ENCODE measurements at places on chromosomes 4 and X.

GRCh38 chr4:84277923-84278322 lies 221.2 kb downstream of the NKX6-1 start:
- DNase-seq = no peak

DNA sequence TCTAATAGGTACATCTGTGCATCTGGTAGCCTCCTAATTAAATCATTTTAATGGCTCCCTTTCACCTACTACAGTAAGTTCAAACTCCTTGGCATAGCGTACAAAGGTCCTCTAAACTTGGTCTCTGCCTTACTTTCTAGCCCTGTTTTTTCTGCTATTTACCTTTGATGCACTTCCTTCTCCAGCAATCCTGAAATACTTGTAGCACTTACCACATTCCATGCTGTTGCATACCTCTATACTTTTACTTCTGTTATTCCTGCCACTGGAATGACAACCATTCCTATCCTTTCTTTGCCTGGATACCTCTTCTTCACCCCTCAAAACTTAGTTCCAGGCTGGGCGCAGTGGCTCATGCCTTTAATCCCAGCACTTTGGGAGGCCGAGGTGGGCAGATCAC lies 56.6 kb upstream of the LHFPL1 start:
- no peak for DNase-seq

DNA sequence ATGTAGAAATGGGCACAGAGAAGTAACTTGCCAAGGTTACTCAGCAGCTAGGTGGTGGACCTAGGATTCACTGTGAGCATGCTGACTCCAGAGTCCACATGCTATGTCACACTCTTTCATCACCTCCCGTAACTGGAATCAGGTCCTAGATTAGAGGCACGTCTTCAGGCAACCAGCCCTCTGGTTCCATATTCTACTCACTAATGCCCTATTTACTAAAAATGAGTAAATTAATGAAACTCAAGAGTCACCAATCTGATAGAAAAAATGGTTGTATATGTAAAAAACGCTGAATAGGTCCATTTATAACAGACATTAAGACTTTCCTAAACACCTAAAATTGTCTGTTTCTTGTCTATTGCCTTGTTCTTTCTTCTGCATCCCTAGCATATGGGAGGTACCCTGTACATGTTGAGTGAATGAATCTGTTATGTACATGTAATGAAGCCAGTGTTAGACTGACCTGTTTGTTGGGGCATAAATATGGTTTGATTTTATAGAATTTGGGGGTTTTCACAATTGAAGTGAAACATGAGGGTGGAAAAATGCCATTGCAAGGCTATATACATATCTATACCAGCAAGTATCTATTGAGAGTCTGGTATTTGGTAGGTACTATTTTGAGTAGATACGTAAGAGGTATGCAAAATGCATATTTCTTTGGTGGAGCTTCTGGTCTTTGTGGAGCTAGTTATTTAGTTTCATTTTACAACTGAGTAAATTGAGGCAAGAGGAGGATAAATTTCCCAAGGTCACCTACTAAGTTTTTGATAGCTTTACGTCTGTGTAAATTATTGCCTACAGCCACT lies 7.5 kb upstream of the RUFY3 start:
- no peak for DNase-seq

DNA sequence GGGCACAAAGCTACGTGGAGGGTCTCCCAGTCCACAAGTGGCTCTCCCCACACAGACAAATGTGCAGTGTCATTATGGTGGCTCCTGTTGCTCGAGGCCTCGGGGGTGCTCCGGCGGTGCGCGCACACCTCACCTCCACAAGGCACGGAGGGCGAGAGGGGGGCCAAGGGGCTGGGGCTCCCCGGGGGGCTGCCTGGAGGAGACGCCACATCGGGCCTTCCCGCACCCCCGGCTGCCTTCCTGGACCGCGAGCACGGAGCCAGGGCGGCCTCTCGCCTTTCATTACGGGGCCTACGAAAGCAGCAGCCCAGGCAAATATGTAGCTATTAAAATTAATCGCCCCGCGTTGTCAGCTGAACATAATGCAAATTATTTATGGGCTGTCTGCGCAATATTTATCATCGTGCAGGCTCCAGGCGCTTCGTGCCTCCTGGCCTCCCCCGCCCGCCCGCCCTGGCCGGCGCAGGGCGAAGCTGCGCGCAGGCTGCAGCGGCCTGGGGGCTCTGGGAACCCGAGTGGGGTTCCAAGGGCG lies 70.8 kb upstream of the BCOR start:
- no peak for DNase-seq

DNA sequence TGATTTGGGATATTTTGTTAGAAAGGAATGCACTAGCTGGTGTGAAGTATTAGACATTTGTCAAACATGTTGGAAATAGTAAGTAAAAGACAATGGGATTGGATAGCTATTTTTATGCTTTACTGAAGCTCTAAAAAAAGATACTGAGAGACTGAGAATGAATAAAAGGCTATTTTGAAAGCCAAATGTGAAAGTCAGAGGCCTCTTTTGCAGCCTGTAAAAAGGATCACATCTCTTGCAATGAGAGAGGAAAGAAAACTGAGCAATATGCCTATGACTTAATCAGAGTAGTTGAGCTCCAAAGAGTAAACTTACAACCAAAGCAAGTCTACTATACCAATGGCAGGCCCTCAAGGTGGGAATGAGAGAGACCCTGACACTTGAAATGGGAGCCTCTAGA lies 212.6 kb upstream of the LCORL start:
- no peak for DNase-seq

DNA sequence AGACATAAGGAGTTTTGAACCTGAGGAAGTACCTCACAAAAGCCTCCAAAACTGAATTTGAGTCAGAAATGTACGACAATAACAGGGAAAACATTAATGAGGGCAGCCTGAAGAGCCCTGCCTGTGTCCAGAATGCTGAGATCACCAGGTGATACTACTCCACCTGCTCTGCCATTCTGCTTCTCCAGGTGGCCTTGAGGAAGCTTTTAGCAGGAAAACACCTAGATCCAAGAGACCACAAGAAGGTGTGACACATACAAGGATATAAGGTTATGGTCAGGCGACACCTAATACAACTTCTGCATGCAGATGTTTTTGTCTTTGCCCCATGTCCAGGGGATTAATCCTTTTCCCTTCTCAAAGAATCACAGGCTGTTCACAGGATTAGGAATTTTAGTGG lies 15.3 kb downstream of the SOWAHB start:
- DNase-seq = no peak

DNA sequence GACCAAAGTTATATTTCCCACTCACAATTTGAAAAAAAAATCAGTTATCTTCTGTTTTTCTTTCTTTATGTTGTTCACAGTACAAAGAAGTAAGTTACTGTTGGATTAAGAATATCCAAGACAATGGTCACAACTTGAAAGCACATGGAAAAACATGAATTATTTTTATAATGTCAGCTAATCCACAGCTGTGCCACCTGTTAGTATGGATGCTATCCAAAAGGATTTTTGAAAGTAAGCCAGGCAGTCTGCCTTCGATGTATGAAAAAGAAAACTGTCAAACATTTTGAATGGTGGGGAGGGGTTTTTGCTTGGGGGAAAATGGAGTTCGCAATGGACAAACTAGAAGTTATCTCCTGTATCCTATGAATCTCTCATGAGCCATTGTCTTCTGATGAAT lies 6.2 kb downstream of the GPM6A start:
- DNase-seq = no peak

DNA sequence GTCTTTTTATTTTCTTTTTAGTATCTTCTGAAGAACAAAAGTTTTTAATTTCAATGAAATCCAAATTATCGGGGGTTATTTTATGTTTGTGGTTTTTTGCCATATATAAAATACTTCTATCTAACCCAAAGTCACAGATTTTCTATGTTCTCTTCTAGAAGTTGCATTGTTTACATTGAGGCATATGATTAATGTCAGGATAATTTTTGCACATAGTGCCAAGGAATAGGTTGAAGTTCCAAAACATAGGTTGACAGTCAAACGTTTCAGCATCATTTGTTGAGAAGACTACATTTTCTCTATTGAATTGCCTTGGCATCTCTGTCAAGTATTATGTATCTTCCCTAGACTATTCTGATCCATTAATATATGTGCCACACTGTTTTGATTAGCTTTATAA lies 64.5 kb downstream of the ANKRD17 start:
- no peak for DNase-seq

- DNase-seq = no peak
Observed at GRCh38 chr4:165635381-165635780, 237.7 kb upstream of the TLL1 start.

DNA sequence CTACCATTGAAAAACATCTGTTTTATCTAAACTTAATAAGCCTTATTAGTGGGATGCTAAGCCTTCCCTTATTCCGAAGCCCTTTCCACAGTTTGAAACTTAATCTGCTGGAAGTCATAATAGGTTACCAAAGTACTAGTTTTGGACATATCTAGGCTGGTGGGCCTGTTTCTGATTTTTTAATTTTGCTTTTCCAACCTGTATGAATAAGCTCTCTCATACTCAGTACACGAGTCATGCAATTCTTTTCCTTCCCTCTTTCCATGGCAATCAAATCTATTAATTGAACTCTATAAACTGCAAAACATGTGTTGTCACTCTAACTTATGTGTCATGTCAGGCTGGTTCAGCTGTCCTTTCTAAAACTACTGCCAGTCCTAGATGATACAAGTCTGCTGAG lies 91.0 kb downstream of the AMMECR1 start:
- DNase-seq = peak; percentile 26

- DNase-seq = peak; percentile 42
Observed at GRCh38 chr4:134470544-134470943, 269.0 kb upstream of the PABPC4L start.

- no peak for DNase-seq
Observed at GRCh38 chrX:51361251-51361650, 28.6 kb downstream of the NUDT10 start.

GRCh38 chr4:84971319-84971932 lies 4.9 kb upstream of the WDFY3 start:
- DNase-seq = peak; percentile 67

DNA sequence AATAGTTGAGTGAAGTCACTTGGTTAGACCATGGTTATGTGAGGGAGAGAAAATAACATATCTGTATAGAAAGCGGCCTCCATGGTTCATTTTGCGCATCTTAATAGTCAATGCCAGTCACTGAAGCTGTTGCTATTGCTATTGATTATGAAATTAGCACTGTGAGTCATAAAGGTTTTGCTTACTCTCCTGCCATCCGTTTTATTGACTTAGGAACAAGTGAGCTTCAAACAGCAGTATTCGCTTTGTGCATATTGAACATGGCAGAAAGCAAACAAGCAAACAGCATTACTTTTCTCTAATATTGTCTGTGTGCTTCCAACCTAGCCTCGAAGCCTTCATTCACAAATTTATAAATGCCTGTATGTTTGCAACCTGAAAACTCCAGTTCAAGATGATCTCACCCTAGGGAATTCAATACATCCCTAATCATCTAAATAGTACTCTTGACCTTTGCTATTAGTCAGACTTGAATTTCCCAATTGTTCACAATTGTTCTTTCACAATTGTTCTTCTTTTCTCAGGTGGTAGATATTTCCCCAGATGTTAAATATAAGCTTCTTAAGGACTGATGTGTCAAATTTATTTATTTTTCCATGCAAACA lies 55.9 kb upstream of the GABRA2 start:
- no peak for DNase-seq

DNA sequence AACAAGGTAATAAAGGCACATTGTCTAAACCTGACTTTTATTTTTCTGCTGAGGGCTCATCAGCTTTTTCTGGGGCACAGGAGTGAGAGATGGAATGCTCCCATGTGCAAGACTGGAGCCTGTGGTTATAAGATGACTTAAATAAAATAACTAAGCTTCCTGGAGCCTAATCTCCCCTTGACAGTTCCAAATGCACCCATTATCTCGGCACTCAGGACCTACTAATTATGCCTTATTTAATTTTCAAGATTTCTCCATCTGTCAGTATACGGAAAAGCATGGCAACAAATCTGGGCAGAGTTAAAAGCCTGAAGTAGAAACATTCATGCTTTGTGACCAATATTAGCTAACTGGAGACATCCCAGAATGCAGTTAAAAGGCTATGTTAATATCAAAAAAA lies 416.7 kb upstream of the TEX13C start:
- DNase-seq = no peak

DNA sequence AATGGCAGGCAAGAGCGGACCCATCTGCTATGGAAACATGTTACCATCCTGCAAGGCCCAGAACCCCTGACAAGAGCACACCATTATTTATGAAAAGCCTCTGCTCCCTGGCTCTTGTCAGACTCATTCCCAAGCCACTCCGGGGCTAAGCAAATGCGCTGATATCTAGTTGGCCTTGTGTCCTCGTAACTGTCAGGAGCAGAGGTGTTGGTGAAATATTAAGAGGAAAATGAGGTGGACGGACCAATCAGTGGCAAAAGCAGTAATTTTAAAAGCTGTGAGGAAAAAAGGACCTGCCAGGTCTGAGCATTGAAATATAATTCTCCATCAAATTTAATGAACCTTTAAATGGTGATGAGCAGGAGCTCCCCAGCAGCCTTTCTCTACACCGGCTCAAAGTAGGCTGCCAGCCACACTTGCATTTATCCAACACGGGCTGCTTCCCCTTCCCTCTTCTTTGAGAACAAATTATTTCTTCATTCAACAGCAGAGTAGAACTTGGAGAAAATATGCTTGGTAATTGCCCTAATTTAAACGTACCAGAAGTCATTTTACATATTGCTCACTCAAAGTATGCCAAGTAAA lies 214.3 kb downstream of the RASL11B start:
- no peak for DNase-seq

DNA sequence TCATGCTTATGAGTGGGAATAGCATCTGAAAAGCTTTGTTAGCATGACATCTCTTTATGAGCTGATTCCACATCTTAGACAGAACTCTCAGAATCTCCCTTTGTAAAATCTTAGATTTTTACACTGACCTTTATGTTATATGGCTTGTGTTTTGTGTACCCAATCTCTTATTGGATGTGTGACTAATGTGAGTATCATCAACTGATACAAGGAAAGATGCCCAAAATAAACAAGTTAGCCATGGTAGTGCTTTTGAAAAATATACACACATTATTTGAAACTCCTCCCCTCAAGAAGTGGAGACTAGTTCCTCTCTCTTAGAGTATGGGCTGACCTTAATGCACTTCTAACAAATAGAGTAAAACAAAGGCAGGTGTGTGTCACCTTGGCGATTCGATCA lies 160.1 kb upstream of the NRK start:
- no peak for DNase-seq

All from EH (cell line).